ENCODE measurements at places on chromosomes 2 and 18. TPM values are rescaled to one million over a fixed set of nuclear protein-coding genes. Genes with fewer than 3 reads are reported as not detected.

Gene MEIS1
- 306 TPM for total RNA-seq

Gene IL36A
- total RNA-seq, result not detected

Gene KIAA2012
- total RNA-seq, result not detected

Gene FNDC4
- total RNA-seq, result 10.2 TPM

Gene GAL3ST2
- total RNA-seq, result 0.51 TPM

Gene CCDC141
- total RNA-seq, result 14.8 TPM

Gene CXXC1
- total RNA-seq, result 118 TPM

Gene GREB1
- 78.8 TPM for total RNA-seq

Gene SERTAD2
- total RNA-seq, result 19.0 TPM

Gene RPL31
- 1,632 TPM for total RNA-seq

Gene REG1A
- 0.51 TPM for total RNA-seq

Gene PCARE
- not detected for total RNA-seq

Gene SPRED2
- 36.6 TPM for total RNA-seq

All from progenitor cell of endocrine pancreas (in vitro differentiated cells).